Left hindlimb (tissue), 1 donor: ENCODE measurements at places on chromosomes 5 and 9.
A peak's percentile ranks its signal among the peaks of the same experiment; 100 is the strongest.

DNA sequence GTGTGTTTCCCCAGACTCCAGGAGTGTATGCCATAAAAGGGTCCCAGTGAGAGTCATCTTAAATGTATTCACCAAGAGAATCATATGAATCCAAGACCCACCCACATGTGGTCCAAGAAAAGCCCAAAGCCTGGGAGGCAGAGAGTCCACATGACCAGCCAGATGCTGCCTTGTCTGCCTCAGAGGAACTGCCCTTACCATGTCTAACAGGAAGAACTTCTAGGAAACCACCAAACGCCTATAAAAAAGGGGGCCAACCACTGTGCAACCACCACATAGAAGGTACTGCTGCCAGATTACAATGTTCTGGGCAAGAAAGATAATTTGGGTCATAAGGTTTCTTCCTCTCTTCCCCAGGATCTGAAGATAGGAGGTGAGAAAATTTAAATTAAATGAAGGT lies 129.8 kb upstream of the SLC24A2 start:
- no peak for DNase-seq

DNA sequence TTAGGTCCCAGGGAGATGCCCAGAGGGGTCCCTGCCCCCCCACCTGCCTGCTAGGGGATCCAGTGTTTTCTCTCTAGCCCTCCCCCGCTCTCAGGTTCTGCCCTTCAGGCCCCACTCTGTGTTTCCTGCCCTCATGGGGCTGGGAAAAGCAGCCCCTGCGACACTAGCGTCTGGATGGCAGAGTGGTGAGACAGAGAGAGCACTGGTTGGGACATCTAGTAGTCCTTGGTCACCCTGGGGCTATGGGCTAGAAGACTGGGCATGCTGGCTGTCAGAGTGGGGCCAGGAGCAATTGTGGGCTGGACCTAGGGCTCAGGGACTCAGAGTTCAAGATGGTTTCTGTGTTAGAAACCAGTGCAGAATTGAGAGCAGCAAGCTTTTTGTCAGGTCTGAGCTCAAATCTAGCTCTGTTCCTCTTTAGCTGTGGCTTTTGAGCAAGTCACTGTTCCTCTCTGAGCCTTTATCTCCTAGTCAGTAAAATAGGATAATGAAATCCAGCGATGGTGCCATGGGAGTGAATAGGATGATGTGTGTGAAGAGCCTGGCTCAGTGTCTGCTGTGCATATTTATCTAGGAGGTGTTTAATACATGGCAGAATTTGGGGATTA lies 39.0 kb downstream of the RGS3 start:
- DNase-seq = no peak

DNA sequence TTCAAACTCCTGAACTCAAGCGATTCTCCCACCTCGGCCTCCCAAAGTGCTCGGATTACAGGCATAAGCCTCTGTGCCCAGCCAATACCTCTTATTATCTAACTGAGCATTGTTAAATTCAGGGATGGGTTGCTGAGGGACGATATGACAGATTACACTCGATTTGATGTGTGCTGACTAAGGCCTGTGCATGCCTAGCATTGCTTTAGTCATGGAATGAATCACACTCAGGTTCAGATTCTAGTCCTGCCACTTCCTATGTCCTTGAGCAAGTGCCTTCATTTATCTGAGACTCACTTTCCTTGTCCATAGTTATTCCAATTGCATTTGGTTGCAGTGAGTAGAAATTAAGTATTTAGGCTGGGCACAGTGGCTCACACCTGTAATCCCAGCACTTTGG lies 19.5 kb downstream of the THBS4 start:
- DNase-seq = no peak

DNA sequence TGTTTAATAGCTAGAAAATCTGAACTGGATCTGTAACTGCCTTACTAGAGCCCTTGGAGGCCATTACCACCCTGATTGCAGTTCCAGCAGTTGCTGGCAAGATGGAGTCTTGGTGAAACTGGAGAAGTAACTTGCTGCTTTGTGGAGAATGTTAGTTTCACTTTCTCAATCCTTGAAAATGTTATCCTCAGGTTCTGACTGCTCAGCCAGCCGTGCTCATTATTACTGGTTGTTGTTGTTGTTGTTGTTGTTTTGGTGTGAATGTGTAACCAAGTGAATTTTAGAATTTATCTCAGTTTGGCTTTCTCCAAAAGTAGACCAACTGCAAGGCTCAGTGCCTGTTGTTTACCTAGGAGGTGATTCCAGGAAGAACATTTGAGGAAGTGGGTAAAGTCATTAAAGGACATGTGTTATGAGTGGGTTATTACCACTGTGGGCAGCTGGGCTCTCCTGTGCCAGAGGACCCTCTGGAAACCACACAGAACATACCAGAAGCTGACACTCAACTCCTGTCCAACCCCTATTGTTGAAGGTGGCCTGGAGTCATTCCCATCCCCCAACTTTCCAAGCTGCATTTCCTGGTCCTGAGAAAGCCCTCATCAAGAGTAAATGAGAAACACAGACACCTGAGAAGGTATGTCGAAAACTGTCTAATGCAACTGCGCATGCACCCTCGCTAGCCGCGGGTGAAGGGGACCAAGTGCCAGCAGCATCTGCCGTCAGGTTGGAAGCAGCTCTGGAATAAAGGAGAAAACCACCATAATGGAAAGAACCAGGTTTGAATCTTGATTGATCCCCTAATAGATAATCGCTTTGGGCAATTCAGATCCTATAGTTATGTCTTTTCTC lies 111.6 kb downstream of the CMYA5 start:
- no peak for DNase-seq

DNA sequence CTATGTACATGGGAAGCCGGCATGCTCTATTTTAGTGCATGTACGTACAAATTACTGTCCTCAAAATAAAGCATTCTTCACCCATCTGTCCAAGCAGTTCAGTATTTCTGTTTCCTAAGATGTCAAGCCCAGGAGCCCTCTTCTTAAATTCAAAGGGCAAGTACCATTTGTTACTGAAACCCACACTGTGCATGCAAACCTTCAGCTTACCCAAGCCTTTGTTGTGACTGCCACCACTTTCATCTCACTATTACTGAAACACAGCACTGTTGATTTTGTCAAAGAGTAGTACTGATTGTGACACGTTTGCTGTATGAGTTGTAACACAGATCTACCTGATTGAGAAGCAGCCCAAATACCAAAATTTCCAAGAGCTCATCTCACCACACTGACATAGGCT lies 390.4 kb upstream of the IZUMO3 start:
- DNase-seq = no peak

GRCh38 chr9:92603100-92603499 lies 66.8 kb downstream of the IPPK start:
- no peak for DNase-seq

GRCh38 chr5:1204693-1205242 lies 3.4 kb downstream of the SLC6A19 start:
- peak; percentile 59 for DNase-seq

GRCh38 chr9:106972082-106972481 lies 109.1 kb downstream of the ZNF462 start:
- DNase-seq = no peak

DNA sequence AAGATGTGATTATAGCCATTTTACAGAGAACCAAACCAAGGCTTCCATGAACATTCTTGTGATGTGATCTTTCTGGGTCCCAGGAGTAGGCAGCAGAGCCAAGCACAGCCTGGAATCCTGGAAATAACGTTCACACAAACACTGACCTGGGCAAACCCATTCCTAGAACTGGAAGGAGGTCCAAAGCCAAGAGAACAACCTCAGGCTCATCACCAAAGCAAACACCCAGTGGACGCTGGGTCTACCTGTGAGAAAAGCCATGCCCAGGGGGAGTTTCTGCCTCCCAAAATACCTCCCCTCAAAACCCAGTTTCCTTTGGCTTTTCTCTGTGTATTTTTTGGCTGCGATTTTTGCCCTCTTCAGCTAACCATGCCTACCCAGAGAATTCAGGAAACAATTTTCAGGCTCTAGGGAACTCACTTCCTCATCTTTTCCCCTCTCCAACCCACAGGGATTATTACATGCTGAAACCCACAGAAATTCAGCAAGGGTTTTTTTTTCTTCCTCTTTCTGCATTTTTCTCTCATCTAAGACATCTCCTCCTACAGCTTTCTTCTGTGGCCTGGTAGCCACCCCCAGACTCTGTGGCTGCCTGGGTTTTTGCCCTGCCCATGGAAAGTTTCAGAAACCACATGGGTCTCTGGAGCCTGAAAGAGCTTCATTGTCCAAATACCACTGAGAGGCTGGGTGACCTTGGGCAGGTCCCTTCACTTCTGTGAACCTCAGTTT lies 75.0 kb downstream of the TNC start:
- peak; percentile 75 for DNase-seq

- DNase-seq = no peak
These were observed 61.9 kb downstream of the COL15A1 start for GRCh38 chr9:99005651-99006050.

- no peak for DNase-seq
These were observed 5.4 kb downstream of the PCDHB15 start for GRCh38 chr5:141250576-141250975.

GRCh38 chr5:134975843-134976242 lies 8.1 kb downstream of the CATSPER3 start:
- DNase-seq = no peak

DNA sequence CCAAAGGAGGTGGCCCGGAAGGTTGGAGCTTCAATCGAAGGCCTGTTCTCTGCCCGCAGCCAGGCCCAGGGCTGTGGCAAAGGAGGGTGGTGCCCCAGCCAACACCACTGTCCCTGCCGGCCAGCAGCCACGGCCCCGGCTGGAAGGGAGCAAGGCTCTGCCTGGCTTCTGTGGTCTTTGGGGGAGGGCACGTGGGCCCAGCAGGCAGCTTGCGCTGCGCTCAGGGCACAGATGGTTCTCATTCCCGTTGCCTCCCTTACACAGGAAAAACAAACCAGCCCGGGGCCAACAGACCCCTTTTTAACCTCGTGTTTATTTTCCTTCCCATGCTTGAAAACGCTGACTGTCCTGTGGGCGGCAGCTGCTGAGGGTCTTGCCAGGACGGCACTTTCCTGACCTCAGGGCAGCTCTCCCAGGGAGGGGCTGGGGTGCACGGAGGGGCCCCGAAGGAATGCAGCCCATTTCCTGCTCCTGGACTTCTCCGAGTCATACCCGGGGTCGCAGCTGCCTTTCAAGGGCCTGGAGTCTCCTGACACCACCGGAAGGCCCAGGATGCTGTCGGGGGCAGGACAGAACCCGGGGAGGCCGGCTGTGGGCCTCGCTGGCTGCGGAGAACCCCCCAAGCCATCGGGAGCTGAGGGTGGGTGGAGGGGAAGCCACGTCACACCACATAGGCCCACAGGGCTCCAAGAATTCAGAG lies 1.1 kb upstream of the GPSM1 start:
- DNase-seq = peak; percentile 87

DNA sequence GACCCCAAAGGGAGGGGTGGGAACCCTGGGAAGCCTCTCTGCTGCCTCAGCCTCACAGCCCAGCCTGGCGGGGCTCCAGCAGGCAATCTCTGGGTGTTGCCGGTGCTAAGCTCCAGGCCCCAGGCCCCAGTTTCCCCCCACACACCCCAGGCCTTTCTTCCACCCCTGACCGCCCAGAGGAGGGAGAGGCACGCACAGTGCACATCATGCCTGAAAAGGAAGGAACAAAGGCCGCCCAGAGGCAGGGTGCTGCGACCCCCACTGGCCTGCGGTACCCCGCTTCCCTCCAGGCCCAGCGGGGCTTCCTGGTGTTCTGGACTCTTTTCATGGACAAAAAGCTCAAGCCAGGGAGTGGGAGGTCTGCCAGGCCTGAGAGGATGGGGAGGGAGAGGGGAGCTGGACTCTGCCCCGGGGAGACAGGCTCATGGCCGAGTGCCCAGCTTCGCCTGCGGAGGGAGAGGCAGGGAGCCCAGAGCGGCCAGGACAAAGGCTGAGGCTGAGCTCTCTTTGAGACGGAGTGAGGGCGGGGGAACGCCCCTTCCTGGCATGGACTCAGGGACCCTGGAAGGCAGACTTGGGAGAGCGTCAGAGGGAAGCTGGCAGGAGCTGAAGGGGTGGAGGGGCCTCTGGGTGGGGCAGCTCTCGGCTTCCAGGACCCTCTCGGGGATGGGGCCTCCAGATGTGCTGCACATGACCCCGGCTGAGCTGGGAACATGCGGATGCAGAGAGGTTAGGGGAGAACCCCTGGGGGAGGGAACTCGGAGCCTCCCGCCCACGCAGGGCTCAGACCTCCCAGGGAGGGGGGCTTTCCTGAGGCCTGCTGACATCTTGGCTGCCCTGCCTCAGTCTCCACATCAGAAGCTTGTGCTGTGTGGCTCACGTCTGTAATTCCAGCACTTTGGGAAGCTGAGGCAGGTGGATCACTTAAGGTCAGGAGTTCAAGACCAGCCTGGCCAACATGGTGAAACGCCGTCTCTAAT lies 1.8 kb upstream of the ENTPD2 start:
- DNase-seq = peak; percentile 91

DNA sequence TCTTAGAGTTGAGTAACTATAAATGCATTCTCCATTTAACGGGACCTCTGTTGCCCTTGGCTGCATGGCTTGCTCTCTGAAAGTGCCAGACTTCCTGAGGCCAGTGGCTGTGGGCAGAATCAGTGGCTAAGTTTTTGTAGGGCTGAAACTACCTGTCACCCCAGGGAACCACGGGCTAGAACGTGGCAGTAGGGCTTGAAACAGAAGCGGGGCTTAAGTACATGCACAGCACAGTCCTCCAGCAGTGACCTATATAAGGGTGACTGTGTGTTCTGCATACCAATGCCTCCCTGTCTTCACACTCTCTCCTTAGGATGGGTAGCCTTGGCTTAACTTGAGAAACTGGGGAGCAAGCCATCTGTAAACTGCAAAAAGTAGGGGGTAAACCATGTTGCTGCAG lies 43.6 kb upstream of the LRRTM2 start:
- no peak for DNase-seq

DNA sequence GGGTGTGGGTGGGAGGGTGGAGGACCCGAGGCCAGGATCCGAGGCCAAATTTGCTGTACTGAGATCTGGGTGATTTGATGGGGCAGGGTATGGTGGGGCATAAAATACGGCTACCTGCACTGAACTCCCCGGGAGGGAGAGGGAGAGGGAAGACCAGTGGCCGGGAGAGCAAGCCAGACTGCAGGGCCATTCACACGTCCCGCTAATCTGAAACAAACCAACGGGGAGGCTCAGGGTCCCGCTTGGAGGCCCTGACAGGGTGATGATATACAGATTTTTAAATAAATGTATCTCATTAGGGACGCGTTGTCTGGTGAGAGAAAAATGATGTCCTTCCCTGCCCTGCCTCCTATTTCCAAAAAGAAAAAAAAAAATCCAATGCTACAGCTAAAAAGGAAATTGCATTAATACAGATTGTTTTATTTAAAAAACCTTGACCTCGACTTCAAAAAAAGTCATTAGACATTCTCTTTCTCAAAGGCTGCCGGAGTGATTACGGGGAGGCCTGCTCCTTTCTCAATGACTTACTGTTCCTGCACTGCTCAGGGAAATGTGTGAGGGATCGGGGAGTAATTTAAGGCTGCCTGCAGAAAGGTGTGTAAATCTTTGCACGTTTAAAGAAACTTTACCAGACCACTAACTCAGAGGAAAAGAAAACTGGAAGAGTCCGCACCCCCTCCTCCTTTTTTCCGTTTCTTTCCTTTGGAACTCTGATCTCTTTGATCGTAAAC lies 11.5 kb upstream of the PRRX2 start:
- no peak for DNase-seq

- no peak for DNase-seq
These were observed 9.9 kb upstream of the HMCN2 start for GRCh38 chr9:130255631-130256134.

GRCh38 chr9:136581614-136582447 lies 36.0 kb upstream of the NOTCH1 start:
- DNase-seq = no peak

- DNase-seq = no peak
These were observed 29.8 kb downstream of the NR4A3 start for GRCh38 chr9:99851500-99851822.

- no peak for DNase-seq
These were observed 20.0 kb downstream of the MARCHF11 start for GRCh38 chr5:16159636-16160035.

GRCh38 chr5:115439042-115439441 lies 105.5 kb downstream of the FEM1C start:
- no peak for DNase-seq
